ENCODE measurements at places on chromosomes 2 and 18.

DNA sequence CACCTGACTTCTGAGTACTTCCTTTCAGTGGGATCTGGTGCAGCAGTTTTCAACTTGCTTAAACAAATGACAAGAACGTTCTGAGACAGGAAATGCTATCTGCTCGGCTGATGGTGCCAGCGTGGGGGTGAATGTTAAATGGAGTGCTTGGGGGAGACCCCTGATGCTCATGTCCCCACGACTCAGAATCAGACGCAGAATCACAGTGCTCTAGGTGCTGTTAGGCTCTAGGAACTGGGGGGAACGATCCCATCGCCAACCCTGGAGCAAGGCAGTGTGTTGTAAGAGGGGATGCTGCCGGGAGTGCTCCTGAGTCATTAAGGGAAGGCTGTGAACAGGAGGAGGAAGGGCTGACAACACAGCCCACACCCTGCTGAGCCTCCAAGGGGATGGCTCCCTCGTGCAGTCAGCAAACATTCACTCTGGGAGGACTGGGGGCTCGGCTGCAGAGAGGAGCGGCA lies 34.1 kb upstream of the KCNF1 start:
- DNase-seq = no peak

DNA sequence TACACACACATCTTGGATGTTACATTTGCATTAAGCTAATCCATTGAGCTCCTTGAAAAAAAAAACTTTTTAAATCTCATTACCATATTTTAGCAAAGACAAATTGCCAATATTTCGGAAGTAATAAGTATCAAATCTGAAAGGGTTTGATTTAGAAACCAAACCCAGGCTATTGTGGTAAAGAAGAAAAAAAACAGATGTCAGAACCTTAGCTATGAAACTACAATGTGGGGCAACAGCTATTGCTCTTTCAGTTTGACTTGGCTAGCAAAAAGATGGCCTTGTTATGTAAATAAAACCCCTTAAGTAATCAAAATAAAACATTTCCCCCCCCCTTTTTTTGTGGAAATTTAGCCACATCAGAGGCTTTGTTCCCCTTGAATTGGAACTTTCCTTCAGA lies 41.2 kb upstream of the REG3A start:
- DNase-seq = no peak

DNA sequence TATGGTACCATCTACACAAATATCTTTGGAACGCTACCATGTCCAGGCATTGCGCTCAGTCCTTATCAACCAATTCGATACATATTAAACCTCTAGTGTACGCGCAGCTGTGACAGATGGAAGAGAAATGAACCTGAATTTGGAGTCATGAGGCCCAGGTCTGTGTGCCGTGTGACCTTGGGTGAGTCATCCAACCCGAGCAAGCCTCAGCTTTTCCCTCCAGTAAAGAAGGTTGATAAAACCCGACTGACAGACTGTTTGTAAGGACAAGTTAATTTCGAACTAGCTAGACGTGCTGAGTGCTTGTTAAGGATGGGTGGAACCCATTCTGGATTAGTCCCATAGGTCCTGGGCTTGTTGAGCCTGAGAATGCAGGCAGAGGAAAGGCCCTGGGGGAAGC lies 28.2 kb downstream of the GREB1 start:
- no peak for DNase-seq

DNA sequence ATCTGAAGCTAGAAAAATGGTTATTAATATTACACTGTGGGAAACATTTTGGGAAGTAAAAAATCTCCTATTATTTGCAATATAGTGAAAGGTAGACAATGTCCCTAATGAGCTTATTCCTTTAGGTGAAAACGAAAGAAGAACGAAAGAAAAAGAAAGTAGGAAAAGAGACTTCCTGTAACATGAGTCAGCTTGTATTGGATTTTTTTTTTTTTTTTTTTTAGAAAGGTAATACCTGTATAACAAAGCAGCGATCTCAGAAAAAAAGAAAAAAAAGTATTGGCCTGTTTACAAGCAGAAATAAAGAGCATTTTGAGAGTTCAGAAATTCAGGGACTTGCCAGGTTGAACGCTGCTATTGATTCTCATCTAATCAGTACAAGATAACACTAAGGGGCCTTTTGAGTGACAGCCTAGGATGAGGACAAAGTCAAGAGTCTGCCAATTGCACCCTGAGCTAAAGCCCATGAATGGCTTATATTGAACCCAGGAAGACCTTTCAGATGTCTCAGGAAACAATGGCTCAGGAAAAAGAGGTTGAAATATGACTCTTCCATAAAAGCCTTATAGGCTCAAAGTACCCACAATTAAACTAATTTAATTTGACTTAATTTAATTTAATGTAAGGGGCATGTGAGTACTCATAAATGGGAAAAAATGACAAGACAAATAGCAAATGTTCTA lies 615.6 kb upstream of the CDH2 start:
- DNase-seq = no peak

- no peak for DNase-seq
Measured at GRCh38 chr2:172086241-172087206, 1.2 kb downstream of the DLX1 start.

Data from globus pallidus (tissue), 1 donor.